Fibroblast of the conjunctiva (primary cell): ENCODE measurements at places on chromosomes 1 and 21.
A peak's percentile ranks its signal among the peaks of the same experiment; 100 is the strongest.

DNA sequence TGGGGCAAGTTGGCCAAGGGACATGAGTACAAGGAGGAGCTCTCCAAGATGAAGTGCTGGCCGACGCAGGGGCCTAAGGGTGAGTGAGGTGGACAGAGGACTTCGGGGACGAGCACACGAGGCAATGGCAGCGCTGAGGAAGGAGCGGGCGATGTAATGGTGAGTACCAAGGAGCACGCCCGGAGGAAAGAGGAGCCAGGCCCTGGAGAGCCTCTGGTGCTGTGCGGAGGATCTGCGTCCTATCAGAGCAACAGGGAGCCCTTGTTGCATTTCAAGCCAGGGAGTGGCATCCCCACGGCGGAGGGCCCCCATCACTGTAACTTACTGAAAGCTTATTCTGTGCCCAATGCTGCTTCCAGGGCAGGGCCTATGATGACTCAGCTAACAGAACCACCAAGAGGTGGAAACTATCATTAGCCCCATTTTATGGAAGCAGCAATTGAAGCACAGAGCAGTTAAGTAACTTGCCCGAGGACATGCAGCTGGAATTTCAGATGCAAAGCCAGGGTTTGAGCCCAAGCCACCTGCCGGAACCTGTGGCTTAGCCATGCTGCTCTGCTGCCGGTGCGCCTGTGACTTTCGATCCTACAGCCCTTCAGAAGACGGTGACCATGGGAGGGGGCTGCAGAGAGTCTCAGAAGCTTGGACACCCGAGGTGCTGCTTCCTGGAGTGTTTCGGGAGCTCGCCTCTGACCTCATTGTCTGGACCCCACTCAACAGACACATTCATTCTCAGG lies 17.6 kb upstream of the AJAP1 start:
- DNase-seq = no peak

- no peak for DNase-seq
Observed at GRCh38 chr1:110370827-110371226, 20.0 kb downstream of the SLC16A4 start.

DNA sequence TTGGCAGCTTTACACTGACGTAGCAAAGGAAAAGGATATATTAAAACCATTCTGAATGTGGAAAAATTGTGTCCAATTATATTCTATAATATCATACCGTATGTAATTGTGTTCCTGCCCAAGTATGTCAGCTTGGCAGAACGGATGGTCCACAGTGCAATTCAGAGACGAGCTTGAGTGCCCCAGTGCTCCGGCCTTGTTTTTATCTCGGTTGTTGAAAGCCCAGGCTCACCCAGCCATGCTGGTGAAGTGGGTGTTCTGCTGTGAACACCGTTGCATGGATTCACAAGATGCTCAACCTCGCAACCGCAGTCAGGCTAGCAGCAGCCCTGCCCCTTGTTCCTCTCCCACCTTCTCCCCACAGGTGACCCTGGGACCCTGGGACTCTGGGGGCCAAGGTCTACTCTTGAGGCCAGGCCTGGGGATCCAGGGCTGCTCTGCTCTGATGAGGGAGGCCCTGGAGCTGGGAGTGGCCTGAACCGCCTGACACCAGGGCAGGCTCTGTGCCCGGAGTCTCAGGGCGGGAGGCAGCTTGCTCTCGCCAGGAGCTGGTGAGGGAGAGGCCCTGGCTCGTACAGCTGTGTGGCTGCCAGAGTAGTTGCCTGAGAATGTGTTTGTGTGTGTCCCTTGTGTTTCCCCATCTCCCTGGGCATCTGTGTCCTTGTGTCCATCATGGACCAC lies 11.2 kb downstream of the PTPRF start:
- DNase-seq = no peak

DNA sequence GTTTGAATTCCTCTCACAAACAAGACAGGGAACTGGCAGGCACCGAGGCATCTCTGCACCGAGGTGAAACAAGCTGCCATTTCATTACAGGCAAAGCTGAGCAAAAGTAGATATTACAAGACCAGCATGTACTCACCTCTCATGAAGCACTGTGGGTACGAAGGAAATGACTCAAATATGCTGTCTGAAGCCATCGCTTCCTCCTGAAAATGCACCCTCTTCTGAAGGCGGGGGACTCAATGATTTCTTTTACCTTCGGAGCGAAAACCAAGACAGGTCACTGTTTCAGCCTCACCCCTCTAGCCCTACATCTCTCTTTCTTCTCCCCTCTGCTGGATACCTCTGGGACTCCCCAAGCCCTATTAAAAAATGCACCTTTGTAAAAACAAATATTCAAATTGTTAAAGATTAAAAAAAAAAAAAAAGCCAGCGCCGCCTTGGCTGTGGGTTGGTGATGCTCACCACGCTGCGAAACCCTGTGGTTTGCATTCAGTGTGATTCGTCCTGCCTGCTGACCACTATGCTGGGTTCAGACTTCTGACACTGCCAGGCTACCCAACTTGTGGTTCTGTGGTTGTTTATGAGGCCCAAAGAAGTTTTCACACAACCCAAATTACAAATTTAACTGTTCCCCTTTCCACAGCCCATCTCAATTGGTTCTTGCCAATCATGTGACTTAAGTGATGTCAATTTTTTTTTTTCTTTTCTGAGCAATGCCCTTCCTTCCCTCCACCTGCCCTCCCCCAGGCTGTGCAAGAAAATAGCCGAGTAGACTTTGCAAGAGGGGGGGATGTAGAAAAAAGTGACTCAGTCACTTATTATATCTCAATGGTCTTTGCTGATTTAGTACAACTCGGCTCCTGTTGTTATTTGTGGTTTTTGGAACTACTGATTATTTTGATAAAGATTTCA lies at the start of gene RUNX1:
TSS of gene RUNX1 (minus strand) at position 597 of the 912 bp plus-strand sequence.
- DNase-seq = no peak

DNA sequence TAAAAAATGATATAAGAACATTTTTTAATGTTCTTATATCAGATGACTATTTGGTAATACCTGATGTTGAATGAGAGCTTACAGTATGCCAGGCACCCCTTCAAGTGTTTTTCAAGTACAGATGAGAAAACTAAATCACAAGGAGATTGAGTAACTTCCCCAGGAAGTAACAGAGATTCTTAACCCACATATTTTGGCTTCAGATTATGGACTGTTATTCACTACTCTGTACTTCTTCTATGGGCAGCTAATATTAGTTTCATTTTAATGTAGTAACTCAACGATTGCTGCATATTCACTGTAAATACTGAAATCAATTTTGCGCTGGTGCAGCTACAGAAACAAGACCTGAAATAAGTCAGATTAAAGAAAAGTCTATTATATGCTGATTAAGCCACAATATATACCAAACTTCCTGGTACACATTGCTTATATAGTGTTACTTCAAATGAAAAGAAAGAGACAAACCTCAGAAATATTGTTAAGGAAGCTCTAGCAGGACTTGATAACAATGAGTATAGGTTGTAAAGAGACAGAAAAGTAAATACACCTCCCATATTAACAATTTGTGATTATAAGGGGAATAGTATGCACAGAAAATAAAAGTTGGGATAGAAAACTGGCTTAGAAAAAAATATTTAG lies 19.7 kb downstream of the DPYD start:
- no peak for DNase-seq

GRCh38 chr1:108819878-108820277 lies 37.0 kb downstream of the AKNAD1 start:
- DNase-seq = no peak

DNA sequence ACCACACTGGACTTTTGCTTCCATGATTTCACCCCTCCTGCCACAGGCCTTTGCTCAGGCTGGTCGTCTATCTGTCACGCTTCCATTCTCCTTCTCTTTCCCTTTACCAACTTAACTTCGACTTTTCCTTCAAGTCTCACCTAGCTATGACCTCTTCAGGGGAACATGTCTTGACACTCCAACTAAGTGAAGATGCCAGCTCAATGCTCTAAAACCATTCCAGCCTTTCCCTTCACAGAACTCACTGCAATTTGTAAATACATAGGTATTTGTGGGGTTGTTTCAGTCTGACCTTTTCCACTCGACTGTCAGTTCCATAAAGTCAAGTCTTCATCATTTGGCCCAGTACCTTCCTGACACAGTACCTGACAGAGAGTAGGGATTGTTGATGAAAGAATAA lies 358.6 kb upstream of the CAMK1G start:
- no peak for DNase-seq

DNA sequence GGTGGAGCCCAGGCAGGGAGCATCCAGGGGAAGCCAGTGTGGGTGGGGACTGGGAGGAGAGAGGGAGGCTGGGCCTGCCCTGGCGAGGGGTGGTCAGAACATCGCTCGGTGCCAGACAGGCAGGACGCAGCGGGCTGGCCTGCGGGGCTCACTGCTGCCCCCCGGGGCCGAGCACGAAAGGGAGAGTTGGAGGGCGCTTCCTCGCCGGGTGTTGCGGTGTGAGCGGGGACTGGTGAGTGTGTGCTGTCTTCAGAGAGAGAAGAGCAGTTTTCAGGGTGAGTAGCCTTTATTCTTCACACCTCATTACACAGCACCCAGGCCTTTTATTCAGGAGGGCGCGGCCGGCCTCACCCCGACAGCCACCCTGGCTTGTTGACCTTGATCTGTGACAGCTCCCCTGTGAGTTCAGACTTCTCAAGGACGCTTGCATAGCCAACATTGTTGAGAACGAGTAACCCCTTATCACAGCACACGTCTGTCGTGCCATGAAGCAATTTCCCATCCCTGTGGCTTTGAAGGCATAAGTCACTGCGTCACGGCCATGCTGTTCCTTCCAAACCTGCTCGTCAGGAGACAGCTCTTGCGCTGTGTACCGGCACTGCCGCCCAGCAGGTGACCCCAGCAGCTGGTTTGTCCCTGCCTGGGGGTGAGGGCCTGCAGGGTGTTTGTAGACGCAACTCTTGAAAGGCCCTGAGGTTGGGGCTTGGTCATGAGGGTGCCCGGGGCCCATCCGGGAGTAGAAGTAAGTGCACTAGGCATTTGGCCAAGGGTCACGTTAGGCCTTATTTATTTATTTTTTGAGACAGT lies 54.6 kb downstream of the PRKCZ start:
- DNase-seq = no peak

- DNase-seq = peak; percentile 68
Observed at GRCh38 chr1:6385488-6386191, 7.9 kb downstream of the ACOT7 start.

DNA sequence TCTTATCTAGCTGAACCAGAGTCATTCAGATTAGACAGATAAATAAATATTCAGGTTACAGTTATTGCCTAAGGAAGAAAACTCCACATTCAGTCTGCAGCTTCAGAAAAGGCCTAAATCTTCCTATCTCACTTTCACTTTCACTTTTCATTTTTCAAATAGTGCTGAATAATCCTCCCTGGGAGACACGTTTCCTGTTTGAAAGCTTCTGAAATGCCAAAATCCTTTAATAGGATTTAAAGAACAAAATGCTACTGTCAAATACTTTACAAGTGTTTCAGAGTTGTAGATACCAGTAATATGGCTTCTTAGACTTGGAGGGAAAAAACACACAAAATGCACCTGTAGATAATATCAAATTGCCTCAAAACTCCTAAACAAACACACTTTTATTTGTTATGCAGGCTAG lies 3.9 kb downstream of the PSMB2 start:
- DNase-seq = peak; percentile 10

- no peak for DNase-seq
Observed at GRCh38 chr1:182173808-182174512, 112.4 kb upstream of the ZNF648 start.

DNA sequence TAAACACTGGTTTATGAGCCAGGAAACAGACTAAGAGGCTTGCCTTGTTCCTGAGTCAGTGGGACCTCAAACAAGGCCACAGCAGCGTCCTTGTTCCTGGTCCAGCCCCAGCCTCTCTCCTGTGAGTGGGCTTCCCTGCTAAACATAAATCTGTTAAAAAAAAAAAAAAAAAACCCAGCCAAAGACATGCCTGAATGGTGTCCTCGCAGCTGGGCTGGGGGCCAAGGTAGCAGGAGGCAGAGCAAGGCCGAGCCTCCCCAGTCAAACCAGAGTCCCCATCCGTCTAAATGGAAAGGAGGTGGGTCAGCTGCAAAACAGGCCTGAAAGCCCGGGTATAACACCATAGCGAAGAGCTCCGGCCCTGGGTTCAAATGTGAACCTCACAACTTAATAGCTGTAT lies 18.1 kb upstream of the IFFO2 start:
- DNase-seq = no peak

DNA sequence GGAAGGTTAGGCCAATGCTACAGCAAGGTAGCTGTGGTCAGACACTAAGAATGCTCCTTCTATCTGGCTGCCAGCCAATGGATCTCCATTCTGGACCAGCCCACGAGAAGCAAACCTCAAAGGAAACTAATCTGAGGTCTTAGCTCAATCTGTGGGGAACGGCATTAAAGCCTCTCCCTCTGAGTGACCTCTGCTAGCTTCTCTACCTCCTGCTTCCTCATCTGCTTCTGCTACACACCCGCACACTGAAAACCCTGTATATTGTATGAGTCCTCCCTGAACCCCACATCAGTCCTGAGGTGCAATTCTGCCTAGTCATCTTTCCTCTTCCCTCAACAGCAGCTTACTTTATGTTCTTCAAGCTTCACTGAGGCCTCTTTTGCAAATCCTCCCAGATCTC lies 6.9 kb upstream of the GALE start:
- no peak for DNase-seq

- DNase-seq = no peak
Observed at GRCh38 chr1:88503646-88504045, 180.4 kb upstream of the PKN2 start.

DNA sequence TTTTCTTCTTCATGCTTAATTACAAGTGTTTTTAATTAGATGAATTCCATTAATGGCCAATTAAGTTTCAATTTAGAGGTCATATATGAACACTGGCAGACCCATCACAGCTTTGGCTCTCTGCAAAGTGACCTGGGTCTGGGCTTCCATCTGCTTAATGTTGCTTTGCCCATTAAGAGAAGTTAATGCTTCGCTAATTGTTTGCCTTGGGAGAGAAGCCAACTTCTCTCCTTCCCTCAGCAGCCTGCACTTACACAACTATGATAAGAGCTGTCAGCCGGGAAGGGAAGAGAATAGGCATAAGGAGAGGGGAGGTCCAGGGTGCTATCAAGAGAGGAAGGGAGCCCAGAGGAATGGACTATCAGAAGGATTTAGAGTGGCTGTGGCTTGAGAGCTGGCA lies 29.0 kb upstream of the CCDC190 start:
- DNase-seq = no peak

GRCh38 chr1:179785728-179786127 lies 42.6 kb downstream of the FAM163A start:
- no peak for DNase-seq

GRCh38 chr1:186762653-186763052 lies 66.1 kb upstream of the PLA2G4A start:
- no peak for DNase-seq

- DNase-seq = no peak
Observed at GRCh38 chr1:80282536-80282935, 1276.0 kb upstream of the ADGRL4 start.

GRCh38 chr1:233587958-233588799 lies 25.7 kb upstream of the KCNK1 start:
- DNase-seq = no peak

DNA sequence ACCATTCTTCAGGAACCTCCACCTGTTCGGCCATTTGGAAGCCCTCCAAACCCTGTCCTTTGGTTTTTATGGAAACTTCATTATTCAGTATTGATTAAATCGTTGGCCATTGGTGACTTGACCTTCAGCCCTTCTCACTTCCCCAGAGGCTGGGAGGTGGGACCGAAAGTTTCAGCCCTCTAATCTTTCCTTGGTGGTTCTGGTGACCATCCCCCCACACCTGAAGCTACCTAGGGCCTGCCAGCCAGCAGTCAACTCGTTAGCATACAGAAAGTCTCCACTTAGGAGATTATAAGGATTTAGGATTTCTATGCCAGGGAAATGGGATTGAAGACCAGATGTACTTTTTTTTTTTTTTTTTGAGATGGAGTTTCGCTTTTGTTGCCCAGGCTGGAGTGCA lies 6.7 kb downstream of the DHX9 start:
- DNase-seq = no peak
